ENCODE measurements at places on chromosomes 16 and 17.

- DNase-seq, result no peak
Observed at GRCh38 chr16:55001931-55002330, 71.3 kb downstream of the IRX5 start.

DNA sequence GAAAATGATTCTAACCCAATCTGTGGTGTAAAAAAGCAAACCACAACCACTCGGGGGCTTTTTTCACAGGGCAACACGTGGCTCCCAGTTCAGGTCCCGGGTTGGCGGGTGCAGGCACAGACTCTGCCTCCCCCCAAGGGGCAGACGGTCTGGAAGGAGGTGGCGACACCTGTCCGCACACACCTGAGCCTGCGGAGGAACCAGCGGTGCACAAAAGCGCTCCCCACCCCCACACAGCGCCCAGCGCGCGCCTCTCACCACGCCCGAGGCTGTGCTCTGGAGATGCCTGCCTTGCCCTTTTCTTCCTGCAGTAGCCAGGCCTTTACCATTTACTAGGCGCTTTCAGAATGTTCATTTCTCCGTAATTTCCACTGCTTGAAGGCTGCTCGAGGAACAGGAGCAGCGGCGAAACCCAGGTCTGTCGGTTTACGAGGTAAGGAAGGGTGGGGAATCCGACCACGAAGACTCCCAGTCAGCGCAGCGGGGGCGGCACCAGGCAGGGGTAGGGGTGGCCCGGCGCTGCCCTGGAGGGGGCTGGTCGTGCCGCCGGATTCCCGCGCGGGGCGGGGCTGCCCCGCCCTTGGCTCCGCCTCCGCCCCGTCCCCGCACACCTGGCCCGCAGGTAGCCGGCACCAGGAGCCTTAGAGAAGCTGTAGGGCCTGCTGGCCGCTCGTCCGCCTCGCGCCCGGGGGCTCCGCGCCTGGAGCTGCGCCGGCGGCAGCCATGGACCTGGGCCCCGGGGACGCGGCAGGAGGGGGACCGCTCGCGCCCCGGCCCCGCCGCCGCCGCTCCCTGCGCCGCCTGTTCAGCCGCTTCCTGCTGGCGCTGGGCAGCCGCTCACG, at the start of gene USP43:
USP43 (plus strand) TSS at position 608 of the 842 bp plus-strand sequence; CDS start at position 724, 116 bp downstream.
- no peak for DNase-seq

GRCh38 chr17:31550389-31551056, 159.0 kb downstream of the RAB11FIP4 start:
- no peak for DNase-seq

- DNase-seq, result no peak
Observed at GRCh38 chr17:66635386-66636045, 199.4 kb upstream of the CACNG5 start.

GRCh38 chr17:58254803-58255202, 16.4 kb downstream of the LPO start:
- DNase-seq, result no peak
